EH (cell line): ENCODE measurements at places on chromosomes 6 and 20.

DNA sequence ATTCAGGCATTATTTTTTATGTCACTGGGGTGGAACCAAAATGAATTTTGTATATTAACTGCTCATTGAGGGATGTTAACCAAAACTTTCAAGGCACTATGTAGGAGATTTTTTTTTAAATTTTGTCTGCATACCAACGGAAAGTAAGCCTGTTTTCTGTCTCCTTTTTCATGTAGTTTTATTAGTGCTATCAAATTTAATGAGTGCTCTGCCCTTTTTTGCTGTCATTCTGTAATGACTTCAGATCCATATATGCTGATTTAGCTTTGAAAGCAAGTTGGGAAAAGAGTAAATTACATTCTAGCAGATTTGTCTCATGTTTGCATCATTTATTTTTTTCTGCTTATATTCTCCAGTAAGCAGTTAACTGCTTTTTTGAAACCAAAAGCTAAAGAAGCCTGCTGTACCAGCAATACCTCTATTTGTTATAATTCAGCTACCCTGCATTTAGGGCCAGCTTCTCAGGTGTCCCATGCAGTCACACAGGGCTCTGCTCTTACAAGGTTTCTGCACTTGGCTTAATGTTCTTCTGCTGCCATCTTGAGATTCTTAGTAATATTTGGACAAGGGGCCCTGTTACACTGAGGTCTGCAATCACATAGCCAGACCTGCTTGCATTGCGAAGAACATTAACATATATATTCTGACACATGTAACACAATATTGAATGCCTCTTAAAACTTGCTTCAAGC is 429.0 kb downstream of the UTRN start:
- DNase-seq = no peak

- no peak for DNase-seq
These were observed 167.1 kb upstream of the SCGN start for GRCh38 chr6:25484900-25485299.

DNA sequence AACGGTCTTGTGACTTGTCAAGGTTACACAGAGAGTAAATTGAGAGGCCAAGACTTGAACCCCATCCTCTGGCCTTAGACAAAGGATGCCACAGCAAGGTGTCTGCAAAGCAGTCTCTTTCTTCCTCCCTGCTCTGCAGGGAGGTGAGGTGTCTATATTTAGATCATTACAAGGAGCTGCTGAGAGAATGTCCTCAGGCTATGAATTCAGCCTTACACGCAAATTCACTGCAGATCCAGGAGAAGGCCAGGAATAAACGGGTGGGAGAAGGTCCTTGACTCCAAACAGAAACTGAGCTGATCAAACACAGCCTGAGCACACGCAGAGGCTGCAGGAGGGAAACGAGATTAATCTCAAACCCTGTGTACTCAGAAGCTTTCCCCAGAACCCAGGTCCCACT is 48.6 kb upstream of the PTPRT start:
- DNase-seq = no peak

- DNase-seq = no peak
These were observed 16.1 kb upstream of the APMAP start for GRCh38 chr20:25008388-25009217.

DNA sequence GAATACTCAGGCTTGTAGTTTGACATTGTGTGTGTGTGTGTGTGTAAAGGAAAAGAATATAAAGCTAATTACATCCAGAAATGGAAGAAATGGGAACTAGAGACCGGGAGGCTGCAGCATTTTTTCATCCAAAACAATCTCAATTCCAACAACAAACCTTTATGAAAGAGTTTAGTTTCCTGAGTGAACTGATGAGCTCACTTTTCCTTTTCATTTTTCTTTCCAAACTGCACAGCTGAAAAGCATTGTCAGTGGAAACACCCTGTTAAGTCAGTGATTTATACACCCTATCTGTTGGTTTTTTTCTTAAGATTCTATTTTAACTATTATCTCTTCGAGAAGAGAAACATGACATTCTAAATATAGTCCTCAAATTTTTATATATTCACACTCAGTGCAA is 130.9 kb downstream of the RFPL4B start:
- peak; percentile 40 for DNase-seq

DNA sequence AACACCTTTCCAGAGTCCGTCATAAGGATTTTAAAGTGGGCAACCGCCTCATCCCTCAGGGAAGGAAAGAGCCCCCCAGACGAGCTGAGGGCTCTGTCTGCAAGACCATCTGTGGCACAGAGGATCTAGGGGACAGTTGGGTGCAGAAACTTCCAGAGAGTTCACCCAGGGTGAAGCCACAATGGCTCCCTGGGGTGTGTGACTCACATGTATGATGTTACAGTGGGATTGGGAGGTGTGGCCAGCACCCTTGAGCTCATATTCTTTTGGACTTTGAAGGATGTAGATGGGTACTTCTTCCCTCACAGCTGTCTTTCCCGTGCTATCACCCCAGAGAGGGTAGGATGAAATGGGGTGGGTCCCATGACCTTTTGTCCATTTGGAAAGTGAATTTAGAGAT is 95.5 kb downstream of the NCR2 start:
- peak; percentile 91 for DNase-seq

DNA sequence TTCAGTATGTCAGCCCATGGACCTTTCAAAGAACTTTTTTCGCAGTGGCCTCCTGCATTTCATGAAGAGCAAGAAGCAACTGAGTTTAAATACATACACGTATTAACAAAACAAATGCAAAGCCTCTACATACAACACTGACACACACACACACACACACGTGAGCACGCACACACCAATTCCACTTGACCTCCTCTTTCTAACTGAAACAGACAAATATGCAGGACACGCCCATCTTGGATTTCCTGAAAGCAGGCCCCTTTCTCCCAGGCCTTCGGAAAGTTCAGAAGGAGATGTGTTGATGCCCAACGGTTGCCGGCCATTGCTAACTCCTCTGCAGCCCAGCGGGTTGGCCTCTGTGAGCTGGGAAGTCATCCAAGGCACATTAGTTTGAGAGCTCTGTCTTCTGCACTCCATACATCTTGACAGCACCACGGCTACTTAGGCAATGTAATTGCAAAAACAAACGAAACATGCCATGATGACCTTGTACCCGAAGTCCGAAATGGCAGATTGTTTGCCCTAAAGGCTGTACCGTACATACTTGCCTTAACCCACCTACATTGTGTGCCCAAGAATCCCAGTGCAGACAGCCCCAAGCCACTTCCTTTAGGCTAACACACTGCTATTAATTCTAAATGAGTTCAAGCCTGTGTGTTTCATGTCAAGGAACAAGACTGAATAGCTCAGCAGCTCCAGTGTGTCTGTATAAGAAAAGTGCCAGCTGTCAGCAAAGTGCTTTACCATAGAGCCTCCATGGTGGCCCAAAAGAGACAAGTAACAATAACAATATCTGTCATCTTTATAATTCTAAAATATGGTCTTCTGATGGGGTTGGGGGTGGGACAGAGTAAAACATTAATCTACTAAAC is 138.8 kb upstream of the RNF217 start:
- no peak for DNase-seq

DNA sequence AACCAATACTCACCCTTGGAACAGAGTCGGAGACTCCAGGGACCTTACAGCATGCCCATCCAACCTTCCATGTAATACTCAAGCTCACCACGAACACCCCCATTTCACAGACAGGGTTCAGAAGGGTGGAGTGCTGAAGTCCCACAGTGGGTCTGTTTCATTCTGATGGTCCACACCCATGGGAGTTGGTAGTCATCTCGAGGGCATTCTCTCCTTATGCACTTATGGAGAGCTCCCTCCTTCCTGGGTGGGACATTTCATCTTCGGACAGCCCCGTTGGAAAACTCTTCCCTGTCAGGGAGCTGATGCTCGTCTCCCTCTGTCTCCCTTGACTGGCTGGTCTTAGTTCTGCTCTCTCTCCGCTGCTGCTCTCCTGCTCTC is 38.9 kb downstream of the COX4I2 start:
- no peak for DNase-seq

DNA sequence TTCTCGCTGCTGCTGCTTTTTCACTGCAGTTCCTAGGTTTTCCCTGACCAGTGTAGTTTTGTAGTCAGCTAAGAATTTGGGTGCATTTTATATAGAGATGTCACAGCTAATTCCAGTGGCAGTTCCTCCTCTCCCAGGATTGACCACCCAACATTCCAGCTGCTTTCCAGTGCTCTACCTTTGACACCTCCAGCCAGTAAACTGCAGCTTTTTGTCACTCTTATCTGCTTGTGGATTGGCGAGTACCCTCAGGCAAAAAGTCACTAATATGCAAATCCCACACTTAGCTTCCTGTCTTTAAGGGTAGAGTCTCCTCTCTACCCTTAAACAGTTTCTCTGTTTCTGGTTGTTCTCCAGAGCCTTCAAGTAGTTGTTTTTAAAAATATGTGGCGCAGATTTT is 146.9 kb upstream of the KCNG1 start:
- peak; percentile 41 for DNase-seq

DNA sequence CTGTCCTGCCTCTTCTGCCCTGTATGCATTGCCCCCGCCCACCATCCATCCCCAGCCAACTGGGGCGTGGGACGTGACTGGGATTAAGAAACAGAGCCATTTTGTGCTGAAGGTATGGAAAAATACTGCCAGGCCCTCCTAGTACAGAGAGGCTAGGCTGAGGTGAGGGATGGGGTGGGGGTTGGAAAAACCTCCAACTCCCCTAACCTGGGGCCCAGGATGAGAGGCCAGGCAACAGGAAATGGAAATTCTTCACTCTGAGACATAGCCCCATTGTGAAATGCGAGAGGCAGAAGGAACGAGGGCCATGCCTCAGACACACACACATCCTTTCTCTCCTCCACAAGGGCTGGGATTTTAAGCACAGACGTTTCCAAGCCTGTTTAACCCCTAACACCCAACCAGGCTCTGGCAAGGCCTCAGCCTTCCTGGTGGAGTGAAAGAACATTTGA is 19.9 kb downstream of the KCNK5 start:
- no peak for DNase-seq

- DNase-seq = no peak
These were observed 40.2 kb upstream of the PHACTR3 start for GRCh38 chr20:59564171-59564570.

- peak; percentile 94 for DNase-seq
These were observed 24.0 kb upstream of the HDAC2 start for GRCh38 chr6:113994934-113995342.

DNA sequence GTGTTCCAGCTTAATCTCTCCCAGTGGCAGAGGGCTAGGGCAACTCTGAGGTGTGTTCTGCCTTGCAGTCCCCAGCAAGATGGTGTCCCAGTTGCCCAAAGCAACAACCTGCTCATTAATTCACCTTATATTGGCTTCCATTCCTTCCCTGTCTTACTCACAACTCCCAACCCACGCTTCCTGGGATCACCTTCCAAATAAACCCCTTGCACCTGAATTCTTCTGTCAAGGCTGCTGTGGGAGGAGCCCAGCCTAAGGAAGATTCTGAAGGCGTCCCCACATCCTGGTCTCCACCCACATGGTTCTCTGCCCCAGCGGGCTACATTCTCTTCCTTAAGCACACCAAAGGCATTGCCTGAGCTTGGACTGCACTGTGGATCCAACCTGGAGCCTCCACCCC is 116.6 kb upstream of the MAFB start:
- DNase-seq = no peak

- DNase-seq = no peak
These were observed 150.2 kb downstream of the TBC1D7 start for GRCh38 chr6:13178107-13178506.

DNA sequence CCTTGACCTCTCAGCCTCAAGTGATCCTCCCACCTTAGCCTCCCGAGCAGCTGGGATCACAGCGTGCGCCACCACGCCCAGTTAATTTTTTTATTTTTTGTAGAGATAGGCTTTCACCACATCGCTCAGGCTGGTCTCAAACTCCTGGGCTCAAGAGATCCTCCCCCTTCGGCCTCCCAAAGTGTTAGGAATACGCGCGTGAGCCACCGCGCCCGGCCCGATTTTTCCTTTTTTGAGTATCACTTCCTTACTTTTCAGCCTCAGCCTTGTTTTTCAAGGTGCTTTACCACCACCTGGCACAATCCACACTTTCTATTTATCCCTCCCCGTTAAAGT is 791 bp upstream of the STX11 start:
- no peak for DNase-seq

- DNase-seq = no peak
These were observed 82.7 kb downstream of the PFDN4 start for GRCh38 chr20:54290636-54291035.

DNA sequence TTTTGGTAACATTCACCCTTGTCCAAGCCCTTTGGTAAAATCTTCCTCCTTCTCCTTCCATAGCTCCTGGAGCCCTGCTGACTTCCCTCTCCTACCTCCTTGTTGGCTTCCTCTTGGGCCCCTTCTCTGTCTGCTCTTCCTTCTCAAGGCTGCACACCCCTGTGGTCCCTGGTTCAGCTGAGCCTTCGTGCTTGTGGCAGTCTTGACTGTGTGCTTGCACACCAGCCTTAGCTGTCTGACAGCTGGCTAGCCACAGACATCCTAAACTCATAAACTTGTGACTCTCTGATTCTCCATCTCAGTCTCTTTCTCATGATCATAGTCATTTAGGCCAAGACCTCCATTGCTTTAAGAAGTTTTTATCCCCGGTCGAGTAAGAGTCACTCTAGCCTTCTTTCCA is 37.1 kb downstream of the DHX35 start:
- DNase-seq = no peak
